ENCODE measurements at places on chromosomes 4 and X.

DNA sequence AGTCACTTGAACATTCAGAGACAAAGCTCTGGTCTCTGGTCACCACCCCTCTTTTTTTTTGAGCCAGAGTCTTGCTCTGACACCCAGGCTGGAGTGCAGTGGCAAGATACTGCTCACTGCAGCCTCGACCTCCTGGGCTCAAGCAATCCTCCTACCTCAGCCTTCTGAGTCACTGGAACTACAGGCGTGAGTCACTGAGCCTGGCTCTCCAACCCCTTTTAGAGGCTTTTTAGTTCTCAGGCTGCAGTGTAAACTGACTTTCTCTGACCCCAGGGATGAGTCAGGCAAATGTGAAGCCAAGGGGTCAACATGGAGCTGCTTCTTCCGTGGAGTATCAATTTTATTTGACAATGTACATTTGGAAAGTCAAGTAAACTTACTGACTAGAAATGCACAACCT is 229.2 kb downstream of the PTTG2 start:
- DNase-seq, result peak; percentile 95

GRCh38 chr4:17096692-17097091 is 198.2 kb upstream of the LDB2 start:
- DNase-seq, result no peak

GRCh38 chr4:98484031-98484430 is 174.4 kb downstream of the TSPAN5 start:
- no peak for DNase-seq

- DNase-seq, result no peak
Observed at GRCh38 chr4:26204911-26205370, 115.9 kb upstream of the RBPJ start.

DNA sequence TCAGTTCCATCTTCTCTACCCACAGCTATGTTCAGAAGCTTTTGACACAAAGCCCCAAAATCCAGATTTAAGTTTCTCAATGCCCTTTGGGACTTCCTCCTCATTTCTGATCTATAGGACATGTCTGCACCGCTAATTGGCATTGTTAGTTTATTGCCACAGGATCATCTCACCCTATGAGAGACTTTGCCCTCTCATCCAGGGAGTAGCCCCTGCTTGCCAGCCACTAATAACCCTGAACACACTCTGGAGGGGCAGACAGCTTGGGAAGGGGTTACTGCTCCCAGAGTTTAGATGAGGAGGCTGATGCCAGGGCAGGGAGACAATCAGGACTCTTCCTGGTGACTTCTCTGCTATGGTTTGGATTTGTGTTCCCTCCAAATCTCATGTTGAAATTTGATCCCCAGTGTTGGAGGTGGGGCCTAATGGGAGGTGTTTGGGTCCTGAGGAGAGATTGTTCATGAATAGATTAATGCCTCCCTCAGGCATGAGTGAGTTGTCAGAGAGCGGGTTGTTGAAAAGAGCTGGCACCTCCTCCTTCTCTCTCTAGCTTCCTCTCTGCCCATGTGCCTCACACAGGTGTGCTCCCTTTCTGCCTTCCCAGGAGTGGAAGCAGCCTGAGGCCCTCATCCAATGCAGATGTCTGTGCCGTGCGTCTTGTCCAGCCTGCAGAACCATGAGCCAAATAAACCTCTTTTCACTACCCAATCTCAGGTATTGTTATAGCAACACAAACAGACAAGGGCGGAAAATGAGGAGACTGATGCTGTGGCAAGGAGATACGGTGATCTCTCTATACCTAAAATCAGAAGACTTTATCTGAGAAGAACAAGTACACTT is 3.6 kb upstream of the SCARB2 start:
- no peak for DNase-seq

- no peak for DNase-seq
Observed at GRCh38 chr4:54731552-54731951, 73.8 kb downstream of the KIT start.

DNA sequence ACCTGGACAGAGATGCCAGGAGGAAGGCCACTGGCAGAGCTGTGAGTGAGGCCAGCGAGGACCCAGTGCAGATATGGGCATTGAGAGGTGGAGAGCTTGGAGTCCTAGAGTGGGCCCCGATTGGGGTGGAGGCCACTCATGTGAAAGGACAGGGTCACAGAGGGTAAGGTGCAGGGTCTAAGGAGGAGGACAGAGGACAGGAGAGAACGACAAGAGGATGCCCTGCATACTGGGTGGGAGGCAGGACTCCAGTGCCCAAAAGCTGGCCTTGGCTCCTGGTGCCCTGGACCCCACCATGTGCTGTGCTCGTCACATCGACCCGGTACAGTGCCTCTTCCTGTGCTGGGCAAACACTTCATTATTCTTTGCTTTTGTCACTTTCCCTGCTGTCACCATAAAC is 66.7 kb downstream of the NAT8L start:
- no peak for DNase-seq

DNA sequence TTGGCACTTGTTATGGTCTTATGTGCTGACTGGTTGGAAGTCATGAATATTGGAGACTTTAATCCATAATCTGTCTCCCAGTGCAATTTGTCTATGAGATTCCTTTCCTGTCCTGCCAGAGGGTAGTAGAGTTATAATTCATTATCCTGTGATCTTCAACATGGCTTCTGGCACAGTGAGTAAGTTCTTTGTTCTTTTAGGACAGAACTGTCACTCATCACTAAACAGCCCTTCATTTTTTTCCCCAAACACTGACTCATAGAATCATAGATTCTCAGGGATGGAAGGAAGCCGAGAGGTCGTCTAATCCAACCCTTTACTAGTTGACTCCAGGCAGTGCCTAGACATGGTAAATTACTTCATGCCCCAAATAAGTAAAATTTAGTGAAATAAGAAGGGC is 78.4 kb downstream of the LUZP4 start:
- peak; percentile 34 for DNase-seq

DNA sequence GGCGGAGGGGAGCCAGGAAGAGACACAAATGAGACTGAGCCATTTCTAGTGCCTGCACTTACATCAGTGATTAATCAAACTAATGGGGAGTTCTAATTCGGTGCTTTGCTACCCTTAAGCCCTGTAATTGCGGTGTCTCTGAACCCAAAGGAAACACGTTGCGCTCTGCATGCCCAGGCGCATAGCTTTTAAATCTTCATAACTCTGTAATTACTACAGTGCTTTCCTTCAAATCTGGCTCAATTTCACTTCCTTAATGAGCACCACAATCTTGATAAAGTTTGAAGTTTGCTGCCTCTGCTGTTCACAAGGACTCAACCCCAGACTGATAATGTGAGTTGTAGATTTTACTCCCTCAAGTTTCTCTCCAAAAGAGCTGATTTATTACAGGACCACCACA is 5.7 kb upstream of the NHS start:
- no peak for DNase-seq

DNA sequence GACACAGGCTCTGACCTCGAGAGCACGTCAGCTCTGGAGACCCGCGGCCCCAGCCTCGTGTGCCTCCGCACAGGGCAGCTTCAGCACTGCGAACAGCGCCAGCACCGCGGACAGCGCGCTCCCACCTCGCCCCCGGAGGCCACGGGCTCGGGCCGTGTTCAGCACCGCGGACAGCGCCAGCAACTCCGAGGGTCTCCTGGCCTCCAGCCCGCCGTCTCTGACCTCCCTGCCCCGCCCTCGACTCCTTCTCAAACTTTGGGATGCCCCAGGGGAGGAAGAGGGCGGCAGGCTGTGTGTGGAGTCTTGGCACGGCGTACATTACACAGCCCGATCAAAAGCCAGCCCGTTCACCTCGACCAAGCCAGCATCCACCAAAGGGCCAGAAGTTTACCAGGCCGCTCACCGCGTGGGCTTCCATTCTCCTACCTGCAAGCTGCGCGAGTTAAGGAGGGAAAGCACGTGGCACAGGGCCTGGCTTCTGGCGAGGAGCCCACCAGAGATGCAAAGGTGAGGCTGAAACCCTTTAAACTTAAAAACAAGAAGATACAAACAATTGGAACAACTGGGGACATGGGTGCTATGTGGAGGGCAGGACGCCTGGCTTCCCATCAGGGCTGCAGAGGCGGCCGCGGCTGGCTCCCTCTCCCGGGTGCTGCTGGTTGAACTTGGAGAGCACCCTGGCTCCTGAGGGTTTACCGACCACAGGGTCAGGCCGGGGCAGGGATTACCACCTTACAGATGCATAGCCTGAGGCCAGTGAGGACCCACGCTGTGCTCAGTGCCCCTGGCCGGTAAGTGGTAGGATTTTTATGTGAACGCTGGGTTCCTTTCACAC is 4.5 kb upstream of the NKX1-1 start:
- peak; percentile 46 for DNase-seq

DNA sequence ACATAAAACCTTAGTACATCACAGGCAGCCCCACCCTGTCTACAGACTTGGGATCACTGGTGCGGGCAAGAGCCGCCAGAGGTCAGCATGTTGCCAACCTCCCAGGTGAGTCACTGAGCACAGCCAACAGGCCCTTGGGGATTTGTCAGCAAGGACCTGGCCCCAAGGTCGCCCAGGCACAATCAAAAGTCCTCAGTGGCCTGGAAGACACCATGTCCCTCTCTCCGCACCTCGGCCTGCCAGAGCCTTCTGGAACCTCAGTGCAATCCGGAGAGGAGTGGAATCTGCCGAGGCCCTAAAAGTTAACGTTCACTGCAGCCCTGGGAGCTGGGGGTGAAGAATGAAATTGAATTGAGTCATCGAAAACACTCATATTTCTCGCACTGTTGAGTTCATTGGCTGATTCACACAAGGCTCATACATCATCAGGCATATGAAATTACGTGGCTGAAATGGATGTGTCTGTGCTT is 74.3 kb downstream of the WFS1 start:
- DNase-seq, result no peak

Data from mesenchymal stem cell (in vitro differentiated cells and primary cell).